A549 treated with DMSO at 1 μM for 4 hours (cell line): ENCODE measurements at places on chromosomes 2 and 18. TPM values are rescaled to one million over a fixed set of nuclear protein-coding genes. Genes with fewer than 3 reads are reported as not detected.

Gene RBKS
- total RNA-seq: 6.5 to 8.8 TPM (median 7.3 TPM) in 5 replicates

Gene CLEC4F
- not detected in 5 replicates for total RNA-seq

Gene ICOS
- not detected in 5 replicates for total RNA-seq

Gene NYAP2
- total RNA-seq: 0.02 to 0.03 TPM (median 0.02 TPM) in 3 of 5 replicates, not detected in the others

Gene IL37
- total RNA-seq: not detected in 5 replicates

Gene ITGA6
- total RNA-seq: 38.3 to 53.8 TPM (median 48.3 TPM) in 5 replicates

Gene CAPN14
- 0.03 to 0.07 TPM (median 0.05 TPM) in 4 of 5 replicates, not detected in the other for total RNA-seq

Gene HNRNPLL
- 21.4 to 32.0 TPM (median 28.3 TPM) in 5 replicates for total RNA-seq

Gene RIF1
- total RNA-seq: 17.8 to 26.4 TPM (median 24.8 TPM) in 5 replicates

Gene NEUROD1
- total RNA-seq: not detected in 5 replicates

Gene CARF
- total RNA-seq: 0.85 to 1.9 TPM (median 1.0 TPM) in 5 replicates

Gene SLC4A5
- total RNA-seq: 0.18 to 0.41 TPM (median 0.28 TPM) in 5 replicates

Gene ATP9B
- total RNA-seq: 17.6 to 22.7 TPM (median 19.3 TPM) in 5 replicates

Gene PLGLB1
- 0.19 to 1.2 TPM (median 0.92 TPM) in 4 of 5 replicates, not detected in the other for total RNA-seq

Gene DSC2
- 1.2 to 2.0 TPM (median 1.5 TPM) in 5 replicates for total RNA-seq

Gene KIF1A
- 0.62 to 0.84 TPM (median 0.78 TPM) in 5 replicates for total RNA-seq

Gene C2orf81
- total RNA-seq: 3.2 to 4.4 TPM (median 3.2 TPM) in 5 replicates

Gene REG3G
- total RNA-seq: not detected in 5 replicates

Gene PROKR1
- 0.02 to 0.04 TPM in 2 of 5 replicates, not detected in the others for total RNA-seq

Gene APOB
- not detected in 5 replicates for total RNA-seq

Gene LMAN2L
- 19.8 to 26.3 TPM (median 25.3 TPM) in 5 replicates for total RNA-seq

Gene BOK
- 22.6 to 33.2 TPM (median 30.6 TPM) in 5 replicates for total RNA-seq

Gene LYG1
- 0.49 to 2.6 TPM (median 1.6 TPM) in 5 replicates for total RNA-seq

Gene ADAM23
- 8.8 to 10.2 TPM (median 10.0 TPM) in 5 replicates for total RNA-seq

Gene ABCG8
- total RNA-seq: not detected in 5 replicates

Gene C2orf74
- 15.1 to 17.2 TPM (median 15.3 TPM) in 5 replicates for total RNA-seq
